ENCODE measurements at places on chromosomes 13 and 19.

DNA sequence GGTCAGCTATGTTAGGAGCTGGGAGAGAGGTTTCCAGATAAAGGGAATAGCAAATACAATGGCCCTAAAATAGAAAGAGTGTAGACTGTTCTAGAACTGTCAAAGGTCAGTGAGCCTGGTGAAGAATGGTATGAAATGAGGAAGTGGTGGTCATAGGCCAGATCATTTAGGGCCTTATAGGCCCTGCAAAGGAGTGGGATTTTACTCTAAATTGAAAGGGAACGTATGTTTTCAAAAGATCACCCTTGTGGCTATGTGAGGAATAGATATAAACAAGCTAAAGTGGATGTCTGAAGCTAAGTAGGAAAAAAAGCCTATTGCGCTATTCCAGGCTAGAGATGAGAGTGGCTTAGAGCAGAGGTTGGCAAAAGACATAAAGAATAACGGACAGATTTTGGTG is 70.7 kb upstream of the TDRD3 start:
- DNase-seq = no peak

DNA sequence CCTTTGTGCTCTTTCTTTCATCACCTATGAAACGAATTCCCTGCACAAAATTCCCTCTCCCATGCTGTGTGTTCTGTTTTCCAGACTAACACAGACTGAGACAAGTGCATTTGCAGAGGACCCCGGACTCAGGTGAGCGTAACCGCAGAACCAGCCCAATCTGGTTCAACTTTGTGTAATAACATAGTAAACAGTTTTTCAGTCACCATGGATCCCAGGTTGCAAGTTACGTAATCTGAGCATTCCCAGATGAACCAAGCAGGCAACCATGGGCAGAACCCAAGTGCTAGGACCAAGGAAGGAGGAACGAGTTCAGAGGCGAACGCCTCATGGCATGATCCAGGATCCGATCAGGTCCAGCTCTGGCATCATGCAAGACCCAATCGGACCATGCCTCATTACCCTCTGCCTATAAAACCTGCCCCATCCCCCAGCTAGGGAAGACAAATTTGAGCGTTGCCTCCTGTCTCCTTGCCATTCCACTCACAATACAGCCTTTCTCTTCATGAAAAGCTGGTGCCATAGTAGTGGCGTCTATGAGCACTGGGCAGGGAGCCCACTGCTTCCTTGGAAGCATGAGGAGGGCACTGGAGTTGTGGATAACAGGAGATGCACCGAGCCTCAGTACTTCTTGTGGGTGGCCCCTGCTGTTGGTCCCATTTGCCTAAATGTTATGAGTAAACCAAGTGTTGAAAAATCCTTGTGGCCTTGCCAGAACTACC is 107.6 kb downstream of the ABCC4 start:
- no peak for DNase-seq

- DNase-seq = no peak
Observed at GRCh38 chr19:58450856-58451357, 515 bp upstream of the ZNF324B start.

DNA sequence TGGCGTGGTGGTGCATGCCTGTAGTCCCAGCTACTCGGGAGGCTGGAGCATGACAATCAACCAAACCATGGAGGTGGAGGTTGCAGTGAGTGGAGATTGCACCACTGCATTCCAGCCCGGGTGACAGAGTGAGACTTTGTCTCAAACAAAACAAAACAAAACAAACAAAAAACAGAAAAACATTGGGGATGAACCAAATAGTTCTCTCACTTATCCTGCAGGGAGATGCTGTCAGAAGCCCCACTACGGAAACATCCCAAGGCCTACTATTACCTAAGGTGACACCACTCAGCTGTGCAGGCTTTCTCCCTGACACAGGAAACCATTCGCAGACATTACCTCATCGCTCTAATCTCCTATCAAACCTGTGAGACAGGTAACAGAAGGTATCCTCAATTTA is 113.5 kb downstream of the FOXO1 start:
- no peak for DNase-seq

GRCh38 chr13:25602176-25602575 is 230.4 kb downstream of the ATP8A2 start:
- DNase-seq = no peak

GRCh38 chr19:51621178-51621577 is 9.0 kb downstream of the SIGLEC5 start:
- DNase-seq = no peak

GRCh38 chr13:101150998-101151397 is 265.3 kb downstream of the NALCN start:
- peak; percentile 40 for DNase-seq

GRCh38 chr13:40776232-40776631 is 5.2 kb upstream of the MRPS31 start:
- no peak for DNase-seq

DNA sequence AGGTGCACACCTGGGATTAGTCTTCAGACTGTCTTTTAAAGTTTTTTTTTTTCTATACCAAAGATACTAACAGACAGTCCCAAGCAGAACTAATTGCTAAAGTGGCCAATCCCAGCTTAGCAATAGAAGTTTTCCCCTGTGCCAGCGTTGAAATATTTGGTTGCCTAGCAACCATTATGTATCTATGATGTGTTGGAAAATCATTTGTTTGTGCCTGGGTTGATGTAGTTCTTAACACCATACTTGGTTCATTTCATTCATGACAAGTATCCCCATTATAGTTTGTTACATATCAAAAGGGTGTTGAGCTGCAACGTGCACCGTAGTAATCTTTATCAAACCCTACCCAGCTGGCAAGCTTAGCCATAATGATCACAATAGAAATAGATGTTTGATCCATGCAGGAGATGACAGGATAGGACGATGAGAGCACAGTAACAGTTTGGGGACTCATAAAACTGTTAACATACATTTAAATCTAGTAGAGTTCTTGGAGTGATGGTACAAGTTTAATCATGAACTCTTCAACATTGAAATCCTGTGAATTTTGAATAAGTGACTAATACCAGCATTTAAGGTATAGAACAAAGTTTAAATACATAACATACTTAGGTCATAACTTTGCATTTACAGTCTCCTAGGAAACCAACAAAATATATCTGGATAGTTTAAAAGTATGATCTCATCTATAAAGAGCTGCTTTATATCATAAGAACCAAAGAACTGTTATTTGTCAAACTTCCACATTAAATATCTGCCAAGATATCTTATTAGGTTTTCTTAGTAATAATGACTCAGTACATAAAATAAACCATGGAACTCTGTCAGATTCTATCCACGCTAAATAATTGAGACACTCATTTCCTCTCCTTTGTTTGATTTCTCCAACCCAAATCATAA is 73.4 kb downstream of the MBNL2 start:
- peak; percentile 85 for DNase-seq

- no peak for DNase-seq
Observed at GRCh38 chr13:21785990-21786389, 115.1 kb downstream of the FGF9 start.

DNA sequence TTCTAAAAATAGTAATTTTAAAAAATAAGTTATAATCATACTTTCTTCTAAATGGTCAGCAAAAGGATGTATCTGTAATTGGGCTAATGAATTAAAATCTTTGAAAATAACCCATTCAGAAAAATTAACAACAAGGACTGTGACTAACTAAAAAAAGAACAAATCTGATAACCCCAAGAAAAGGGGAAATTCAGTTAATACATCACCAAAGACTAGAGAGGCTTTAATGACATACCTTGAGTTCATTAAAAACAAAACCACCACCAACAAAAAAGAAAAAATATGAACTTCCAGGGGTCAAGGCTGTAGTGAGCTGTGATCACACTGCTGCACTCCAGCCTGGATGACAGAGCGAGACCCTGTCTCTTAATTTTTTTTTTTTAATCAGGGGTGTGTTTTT is 121.8 kb downstream of the TBC1D4 start:
- DNase-seq = no peak

DNA sequence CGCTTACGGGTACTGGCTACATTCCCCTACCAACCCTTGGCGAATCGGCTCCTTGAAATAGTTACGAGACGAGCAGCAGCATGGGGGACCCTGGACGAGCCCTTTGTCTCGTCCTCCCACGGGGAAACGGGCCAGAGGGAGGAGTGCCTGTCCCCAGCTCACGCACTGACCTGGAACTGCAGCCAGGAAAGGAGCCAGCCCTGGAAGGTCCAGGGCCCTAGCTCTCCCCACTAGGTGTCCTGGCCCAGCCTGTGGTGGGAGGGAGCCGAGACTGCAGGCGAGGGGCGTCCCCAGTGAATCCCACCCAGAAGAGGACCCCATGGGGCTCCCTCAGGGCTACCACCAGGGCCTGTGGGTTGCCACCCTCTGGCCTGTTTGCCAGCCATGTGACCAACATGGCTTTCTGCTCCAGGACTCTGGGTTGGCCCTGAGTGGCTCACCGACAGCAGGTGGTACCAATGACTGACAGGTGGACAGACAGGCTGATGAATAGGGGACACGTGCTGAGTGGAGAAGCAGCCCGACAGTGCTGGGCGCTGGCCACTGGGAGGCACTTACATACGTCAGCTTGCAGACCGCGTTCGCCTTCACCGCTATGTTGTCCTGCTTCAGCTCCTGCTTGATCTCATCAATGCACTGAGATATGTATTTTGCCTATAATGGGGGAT is 13.2 kb downstream of the AP3D1 start:
- DNase-seq = no peak

GRCh38 chr19:7307590-7308218 is 13.5 kb upstream of the INSR start:
- no peak for DNase-seq

DNA sequence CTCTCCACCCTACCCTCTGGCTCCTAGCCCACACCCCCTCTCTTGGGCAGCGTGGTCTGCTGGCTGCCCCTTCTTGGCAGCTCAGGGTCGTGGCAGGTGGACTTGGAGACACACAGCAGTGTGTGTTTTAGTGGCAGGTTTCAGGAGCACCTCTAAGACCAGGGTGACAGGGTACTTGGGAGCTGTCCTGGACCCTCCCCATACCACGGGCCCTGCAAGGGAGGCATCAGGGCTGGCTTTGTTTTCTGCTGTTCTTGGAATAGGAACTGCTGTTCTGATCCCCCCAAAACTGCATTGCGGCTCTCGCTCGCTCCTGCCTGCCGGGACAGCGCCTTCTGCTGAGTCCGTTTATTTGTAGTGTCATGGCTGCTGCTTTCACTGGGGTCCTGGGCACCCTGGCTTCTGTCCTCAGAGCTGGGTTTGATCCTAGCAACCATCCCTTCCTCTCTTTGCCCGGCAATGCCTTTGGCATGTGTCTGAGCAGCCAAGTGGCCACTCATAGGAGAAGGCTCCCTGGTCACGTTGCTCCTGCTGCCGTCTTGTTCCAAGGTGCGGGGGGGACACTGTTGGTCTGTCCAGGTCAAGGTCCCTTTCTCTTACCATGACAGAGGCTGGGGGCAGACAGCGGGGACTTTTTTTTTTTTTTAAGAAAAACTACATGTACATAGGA is 12.1 kb downstream of the COMP start:
- DNase-seq = no peak

DNA sequence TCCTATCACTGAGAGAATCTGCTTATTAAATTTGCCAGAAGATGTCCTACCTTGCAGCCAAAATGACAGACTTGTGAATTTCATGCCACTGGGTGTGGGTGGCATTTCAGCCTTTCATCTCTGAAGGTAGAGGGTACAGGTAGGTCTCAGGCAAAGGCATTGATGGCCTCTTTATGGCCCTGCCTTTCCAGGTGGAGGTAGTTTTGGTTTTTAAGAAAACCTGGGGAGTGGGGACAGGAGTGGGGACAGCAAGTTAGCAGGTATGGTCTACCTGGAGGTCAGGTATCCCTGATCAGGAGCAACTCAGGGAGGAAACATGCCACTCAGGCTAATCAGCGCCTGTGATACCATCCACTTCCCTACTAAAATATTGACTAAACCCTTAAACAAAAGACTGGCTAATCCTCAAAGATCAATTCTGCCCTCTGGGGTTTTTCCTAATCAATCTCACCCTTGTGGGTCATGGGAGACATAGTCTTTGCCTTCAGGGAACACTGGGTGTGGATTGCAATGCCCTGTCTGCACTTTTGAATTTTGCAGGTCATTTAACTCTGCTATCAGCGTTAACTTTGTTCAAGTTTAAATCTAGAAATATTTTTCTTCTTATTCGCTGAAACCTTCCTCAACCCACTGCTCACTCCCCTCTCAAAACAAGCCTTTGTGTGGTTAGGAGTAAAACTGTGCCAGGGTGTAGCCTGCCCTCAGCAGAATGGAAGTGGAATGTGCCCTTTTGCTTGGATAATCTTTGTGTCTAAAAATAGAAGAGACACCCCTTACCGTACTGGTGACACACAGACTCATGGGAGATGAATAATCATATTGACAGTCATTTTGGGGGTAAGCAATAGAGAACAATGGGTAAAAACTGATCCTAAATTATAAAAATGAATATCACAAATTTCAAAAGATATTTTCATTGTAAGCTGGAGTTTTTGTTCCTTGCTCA is 233.7 kb downstream of the COG6 start:
- no peak for DNase-seq

GRCh38 chr13:49935171-49936074 is 717 bp downstream of the SPRYD7 start:
- peak; percentile 63 for DNase-seq

DNA sequence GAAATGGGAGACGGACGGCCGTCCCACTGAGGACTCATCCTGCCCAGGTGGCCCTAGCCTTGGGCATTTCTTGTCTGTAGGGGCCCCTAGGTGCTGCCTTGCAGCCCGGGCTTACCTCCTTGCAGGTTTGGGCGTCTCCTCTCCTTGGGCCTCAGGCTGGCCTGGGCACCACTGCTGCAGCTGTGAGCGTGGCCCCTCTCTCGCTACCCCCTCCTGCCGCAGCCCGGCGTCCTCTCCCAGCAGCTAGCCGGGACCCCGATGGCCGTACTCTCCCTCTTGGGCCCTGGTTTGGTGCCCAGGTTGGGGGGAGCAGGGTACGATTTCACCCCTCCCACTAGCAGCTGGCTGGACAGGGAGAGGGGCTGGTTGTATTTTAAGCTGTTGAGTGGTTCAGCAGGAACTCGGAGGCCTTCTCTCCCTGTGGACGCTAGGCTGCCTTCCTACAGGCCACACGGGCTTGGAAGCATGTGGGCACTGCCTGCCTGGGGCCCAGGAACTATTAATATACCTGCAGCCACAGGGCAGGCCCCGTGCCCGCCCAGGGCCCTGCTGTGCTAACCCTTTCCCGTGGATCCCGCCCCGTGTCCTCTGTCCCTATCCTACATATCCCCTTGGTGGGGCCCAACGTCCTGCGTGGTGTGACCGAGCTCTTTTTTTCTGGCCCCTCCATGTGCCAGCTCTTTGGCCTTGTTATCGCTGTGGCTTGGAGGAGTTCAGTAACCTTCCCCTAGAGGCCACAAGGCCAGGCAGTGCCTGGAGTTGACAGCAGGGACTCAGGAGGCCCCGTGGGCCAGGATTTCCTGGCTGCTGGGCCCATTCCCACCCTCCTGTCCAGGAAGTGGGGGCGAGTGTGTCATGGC is 11.7 kb downstream of the NDUFB7 start:
- DNase-seq = no peak

GRCh38 chr13:20498129-20498528 is 27.5 kb downstream of the CRYL1 start:
- no peak for DNase-seq

Measured in astrocyte of the spinal cord (primary cell).